ENCODE measurements at places on chromosomes 2 and 18. TPM values are rescaled to one million over a fixed set of nuclear protein-coding genes. Genes with fewer than 3 reads are reported as not detected.

GRCh38 chr2:231715988-231716616 is 7.8 kb downstream of the PTMA start:
- no peak for DNase-seq

- peak; percentile 8 for DNase-seq
Observed at GRCh38 chr2:8628866-8629209, 53.0 kb upstream of the ID2 start.

DNA sequence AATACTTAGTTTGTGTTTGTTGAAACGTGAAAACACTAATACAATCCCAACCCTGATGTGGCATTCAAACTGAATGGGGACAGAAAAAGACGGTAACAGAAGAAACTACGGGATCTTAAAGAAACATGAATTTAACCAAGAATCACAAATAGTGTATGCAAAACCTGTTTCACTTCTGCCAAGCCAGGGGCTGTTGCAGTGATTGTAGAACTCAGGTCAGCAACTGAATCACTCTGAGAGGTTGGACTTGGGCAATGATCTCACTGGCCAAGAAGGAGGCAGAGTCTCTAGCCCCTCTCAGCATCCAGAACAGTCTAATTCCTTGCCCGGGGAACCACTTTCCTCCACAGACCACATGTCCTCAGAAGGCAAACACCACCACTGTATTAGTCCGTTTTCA is 54.9 kb upstream of the CRIM1 start:
- no peak for DNase-seq

DNA sequence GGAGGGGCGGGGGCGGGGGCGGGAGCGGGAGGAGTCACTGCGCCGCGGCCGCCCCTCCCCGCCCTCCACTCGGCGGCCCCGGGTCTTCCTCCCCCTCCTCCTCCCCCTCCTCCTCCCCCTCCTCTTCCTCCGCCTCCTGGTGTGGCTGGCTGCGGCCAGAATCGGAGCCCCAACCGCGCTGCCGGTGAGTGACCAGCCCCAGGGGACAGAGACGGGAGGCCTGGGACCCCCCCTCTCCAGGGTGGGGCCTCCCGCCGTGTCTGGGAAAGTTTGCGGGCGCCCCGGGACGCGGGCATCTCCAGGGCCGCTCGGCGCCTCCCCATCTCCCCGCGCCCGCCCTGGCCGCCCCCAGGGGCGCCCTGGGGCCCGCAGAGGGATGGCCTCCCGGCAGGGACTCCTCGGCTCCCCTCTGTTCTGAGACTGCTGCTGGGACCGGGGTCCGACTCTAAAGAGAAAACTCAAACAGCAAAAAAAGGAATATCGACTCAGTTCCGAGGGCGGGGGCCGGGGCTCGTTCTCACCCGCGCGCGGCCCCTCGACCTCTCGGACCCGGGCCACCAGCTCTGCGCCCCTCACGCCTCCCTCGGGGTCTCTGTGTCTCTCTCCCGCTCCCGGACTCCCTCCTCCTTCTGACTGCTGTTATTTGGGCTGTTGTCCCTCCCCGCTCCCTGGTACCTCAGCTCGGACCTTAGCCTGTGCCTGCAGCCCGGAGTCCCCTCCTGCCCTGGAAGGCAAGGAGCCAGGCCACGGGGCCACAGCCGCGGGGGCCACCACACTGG is at the start of gene STON1:
Gene STON1, plus strand, starts transcription at position 122 of the 779 bp plus-strand sequence. CDS start 50,480 bp downstream, outside the sequence.
- peak; percentile 65 for DNase-seq

DNA sequence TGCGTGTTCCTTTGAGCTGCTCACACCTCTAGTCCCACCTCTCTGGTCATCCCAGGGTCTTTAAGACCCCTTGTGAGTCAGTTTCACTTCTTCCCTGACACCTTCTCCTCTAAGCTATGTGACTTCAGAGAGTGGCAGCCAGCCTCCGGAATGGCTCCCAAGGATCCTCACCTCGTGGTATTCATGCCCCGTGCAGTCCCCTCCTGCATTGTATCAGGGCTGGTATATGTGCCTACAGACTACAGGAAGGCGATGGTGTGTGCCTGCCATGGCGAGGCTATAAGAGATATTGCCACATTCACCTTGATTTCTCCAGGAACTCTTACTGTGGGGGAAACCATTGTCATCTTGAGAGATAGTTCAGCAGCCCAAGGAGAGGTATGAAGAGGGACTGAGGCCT is 128.0 kb upstream of the SMAD2 start:
- DNase-seq = peak; percentile 12

DNA sequence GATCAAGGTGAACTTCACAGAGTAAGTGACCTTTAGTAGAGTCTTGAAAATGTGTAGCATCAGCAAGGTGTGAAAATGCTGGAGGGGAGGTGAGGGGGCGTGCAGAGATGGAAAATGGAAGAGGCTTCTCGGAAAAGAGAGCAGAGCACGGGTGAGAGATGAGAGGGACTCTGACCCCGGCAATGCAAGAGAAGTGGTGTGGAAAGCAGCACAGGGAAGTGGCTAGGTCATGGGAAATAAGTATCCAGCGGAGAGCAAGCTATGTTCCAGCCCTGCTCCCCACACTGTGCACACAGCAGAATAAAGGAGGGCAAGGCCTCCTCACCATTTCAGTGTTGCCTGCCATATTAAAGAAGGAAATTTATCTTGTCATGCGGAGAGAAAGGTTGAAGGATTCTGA is 241.7 kb upstream of the DOK6 start:
- no peak for DNase-seq

GRCh38 chr18:11425211-11425610 is 184.2 kb upstream of the SLC35G4 start:
- DNase-seq = no peak

- no peak for DNase-seq
Observed at GRCh38 chr2:231920795-231921194, 5.4 kb downstream of the NPPC start.

DNA sequence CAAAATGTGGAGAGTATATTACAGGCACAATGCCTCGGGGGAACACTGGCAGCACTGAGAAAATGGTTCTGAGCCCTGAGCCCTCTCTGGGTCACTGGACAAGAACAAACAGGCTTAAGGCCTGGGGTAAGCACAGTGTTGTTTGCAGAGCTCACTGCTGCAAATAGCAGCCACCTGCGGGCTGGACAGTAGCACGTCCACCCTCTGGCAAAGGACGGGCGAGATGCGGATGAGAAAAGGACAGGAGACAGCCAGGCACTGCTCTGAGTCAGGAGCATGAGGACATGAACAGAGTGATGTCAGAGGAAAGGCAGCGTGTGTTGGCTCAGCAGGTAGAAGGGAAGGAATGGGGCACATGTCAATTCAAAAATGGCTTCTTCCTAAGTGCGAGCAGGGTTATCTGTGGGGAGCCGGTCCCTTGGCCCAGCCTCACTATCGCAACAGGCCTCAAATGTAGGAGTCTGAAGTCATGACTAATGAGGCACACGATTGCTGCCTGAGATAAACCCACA is 25.9 kb upstream of the NEB start:
- DNase-seq = no peak

DNA sequence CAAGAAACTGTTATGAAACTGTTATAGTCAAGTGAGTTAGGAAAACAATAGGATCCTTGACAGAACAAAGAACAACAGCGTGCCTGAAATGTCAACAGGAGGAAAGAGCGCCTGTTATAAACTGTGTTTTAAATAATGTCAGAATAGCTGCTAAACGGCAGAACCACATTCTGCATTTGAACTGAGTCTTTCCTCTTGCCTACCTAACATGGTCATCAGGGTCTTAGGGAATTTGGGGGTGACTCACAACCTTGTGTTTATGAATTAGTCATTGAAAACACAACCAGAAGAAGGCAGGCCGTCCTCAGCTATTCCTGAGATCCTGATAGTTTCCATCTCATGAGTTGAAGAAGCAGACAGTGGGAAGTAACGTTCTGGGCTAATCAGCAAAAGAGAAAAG is 222.0 kb upstream of the FN1 start:
- no peak for DNase-seq

- no peak for DNase-seq
Observed at GRCh38 chr2:236654496-236654895, 84.9 kb downstream of the ACKR3 start.

GRCh38 chr2:11647834-11648600 is 22.0 kb downstream of the NTSR2 start:
- DNase-seq = no peak

DNA sequence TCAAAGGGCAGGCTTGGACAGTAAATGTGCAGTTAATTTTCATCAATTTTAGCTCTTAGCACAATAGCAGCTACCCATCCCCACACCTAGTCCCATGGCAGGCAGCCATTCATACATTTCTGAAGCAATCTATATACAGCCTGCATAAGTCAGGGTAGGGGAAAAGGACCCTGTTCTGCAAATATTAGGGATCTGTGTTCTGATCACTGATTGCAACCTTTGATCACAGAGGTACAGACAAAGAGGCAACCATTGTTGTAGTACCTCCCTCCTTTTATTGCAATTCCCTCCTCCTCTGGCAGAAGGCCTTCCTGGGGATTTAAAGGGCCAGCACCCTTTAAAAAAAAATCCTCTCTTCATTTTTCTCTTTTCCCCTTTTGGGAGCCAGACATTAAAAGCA is 58.3 kb downstream of the KANSL1L start:
- DNase-seq = no peak

- DNase-seq = no peak
Observed at GRCh38 chr2:10039658-10040410, 3.5 kb upstream of the KLF11 start.

DNA sequence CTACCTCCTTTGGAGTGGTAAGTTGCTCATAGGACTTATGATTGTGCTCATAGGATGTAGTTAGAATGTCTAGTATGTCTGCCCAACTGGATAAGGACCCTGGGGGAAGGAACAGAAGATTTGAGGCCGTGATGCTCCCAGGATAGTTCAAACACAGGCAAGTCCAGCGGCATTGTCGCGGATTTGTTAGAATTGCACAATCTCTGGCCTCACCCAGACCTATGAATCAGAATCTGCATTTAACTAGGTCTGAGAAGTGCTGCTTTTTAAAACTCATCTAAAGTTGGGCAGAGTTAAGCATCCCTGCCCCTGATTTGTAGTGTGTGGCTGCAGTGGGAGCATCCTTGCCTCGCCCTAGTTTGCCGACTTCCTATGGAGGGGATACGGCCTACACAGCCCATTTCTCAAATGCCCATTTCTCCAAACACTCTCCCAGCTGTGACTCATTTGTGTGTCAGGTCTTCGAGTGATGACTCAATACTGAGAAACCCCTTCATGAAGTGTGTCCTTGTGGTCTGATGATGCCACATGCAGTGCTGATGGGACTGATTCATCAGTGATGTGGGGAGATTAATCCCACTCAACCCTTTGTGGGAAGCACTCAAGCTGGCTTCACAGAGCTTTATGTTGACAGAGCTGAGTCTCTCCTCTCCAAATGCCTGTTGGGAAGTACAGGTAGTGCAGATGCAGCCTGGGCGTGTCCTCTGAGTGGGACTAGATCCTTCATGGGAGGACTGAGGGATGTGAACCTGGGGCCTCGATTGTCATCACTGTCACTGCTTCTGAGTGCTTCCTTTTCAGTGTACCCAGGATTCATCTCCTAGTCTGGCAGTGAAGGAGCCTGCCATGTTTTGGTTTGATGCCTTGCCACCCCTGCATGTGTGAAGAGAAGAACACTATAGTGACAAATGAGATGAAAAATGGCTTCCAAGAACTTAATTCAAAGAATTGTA is 18.7 kb downstream of the SMIM21 start:
- no peak for DNase-seq

DNA sequence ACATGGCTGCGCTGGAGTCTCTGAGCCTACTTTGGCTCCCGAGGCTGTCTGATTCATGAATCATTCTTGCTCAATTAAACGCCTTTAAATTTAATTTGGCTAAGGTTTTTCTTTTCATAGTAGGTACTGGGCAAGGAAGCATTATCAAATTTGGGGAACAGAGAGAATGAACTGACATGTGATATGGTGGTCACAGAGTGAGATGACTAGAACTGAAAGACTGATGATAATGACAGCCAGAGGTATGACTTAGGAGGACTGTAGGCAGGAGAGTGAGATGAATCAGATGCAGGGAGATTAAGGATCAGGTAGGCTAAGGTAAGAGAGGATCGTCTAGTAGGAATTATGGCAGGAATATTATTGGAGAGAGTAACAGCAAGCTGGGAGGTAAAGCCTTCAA is 40.9 kb upstream of the ST8SIA3 start:
- no peak for DNase-seq

GRCh38 chr2:3972377-3972776 is 269.0 kb downstream of the DCDC2C start:
- DNase-seq = no peak

GRCh38 chr2:85888020-85888683 is 638 bp downstream of the ST3GAL5 start:
- DNase-seq = peak; percentile 31

DNA sequence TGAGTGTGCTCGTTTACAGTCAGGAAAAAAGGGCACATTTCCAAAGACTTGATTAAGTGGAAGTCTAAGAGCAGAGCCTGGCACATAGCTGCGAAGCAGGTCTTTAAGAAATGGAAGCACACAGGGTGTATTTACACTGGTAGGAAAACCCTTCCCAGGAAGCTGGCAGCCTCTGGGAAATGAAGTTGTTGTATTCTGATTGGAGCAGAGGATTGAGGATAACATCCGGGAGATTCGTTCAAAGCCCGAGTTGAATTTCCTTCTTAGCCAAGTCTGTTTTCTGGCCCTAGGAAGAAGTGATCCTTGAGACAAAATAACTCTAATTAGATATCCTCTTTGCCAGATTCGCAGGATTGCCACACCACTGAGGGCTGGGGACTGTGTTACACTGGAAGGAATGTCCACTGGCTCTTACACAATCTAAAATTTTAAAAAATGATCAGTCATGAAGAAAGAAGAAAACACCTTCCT is 75.9 kb downstream of the ITGB1BP1 start:
- no peak for DNase-seq

DNA sequence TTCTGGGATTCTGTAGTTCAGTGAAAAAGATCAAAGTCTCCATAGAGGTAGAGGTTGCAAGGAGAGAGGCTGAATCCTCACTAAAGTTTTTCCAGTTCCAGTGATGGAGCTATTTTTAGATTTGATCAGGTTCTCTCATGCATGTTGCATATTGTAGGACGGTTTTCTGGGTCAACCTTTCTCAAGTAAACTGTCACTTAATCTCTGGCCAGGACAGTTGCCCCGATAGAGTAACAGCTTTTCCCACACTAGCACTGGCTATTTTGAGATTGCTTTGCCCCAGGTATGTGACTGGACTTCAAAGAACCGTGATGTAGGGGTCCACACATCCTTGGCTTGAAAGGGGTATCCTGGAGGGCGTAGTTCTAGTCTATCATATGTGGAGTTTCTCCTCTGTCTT is 101.2 kb upstream of the MSH2 start:
- no peak for DNase-seq

- DNase-seq = no peak
Observed at GRCh38 chr2:905091-905832, 45.4 kb upstream of the SNTG2 start.

- DNase-seq = no peak
Observed at GRCh38 chr18:63410792-63411191, 11.5 kb downstream of the VPS4B start.

ABCB11 gene
- 4.1 TPM for total RNA-seq

PRKAG3 gene
- total RNA-seq = not detected

GALNT5 gene
- 66.5 TPM for total RNA-seq

MEP1B gene
- 11.8 TPM for total RNA-seq

SCN1A gene
- not detected for total RNA-seq

TNFAIP6 gene
- not detected for total RNA-seq

TRIM43 gene
- total RNA-seq = not detected

UPP2 gene
- total RNA-seq = not detected

RSAD2 gene
- total RNA-seq = 10.9 TPM

TMEM17 gene
- 0.46 TPM for total RNA-seq

PCARE gene
- total RNA-seq = not detected

Measured in left colon (tissue), 2 donors.